ENCODE measurements at places on chromosomes 5 and 9.
A peak's percentile ranks its signal among the peaks of the same experiment; 100 is the strongest.

- DNase-seq = no peak
Measured at GRCh38 chr5:115374057-115374775, 77.8 kb upstream of the CCDC112 start.

DNA sequence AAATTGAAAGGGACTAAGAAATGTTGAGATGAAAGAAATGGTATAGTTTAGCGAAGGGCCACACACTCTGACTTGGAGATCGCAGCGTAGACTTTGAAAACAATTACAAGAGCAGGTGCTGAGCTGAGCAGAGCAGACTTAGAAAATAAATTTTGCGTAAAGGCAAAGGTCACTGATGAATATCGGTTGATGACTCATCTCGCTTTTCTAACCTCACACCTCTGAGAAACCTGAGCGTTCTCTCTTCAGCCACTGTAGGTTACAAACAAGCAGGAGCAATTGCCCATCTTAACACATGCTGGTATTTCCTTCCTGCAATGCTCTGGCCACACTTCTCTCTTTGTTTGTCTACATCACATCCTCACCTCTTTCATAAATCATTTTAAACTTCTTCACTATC, 190.6 kb upstream of the C9orf72 start:
- no peak for DNase-seq

DNA sequence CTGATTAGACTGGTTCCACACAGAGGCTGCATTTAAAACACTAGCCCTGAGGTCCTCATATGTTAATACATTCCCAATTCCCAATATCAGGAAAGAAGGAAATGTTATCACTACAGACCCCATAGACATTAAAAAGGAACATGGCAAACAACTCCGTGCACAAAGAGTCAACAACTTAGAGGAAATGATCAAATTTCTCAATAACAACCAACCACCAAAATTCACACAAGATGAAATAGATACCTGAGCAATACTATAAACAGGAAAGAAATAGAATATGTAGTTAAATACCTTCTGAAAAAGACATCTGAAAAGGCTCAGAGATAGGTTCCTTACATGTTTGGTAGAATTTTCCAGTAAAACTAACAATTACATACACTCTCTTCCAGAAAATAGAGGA, 28.9 kb downstream of the SEMA4D start:
- DNase-seq = no peak

DNA sequence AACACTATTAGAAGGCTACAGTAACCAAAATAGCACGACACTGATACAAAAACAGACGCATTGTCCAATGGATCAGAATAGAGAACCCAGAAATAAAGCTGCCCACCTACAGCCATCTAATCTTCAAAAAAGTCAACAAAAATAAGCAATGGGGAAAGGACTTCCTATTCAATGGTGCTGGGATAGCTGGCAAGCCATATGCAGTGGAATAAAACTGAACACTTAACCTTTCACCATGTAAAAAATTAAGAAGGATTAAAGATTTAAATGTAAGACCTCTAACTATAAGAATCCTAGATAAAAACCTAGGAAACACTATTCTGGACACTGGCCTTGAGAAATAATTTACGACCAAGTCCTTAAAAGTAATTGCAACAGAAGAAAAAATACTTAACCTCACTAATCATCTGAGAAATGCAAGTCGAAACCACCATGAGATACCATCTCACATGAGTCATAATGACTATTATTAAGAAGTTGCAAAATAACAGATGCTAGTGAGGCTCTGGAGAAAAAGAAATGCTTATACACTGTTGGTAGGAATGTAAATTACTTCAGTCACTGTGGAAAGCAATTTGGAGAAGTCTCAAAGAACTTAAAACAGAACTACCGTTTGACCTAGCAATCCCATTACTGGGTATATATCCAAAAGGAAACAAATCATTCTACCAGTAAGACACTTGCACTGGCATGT, 203.3 kb upstream of the CDH9 start:
- DNase-seq = peak; percentile 99

GRCh38 chr5:132298298-132299212, 4.4 kb downstream of the SLC22A4 start:
- DNase-seq = no peak

GRCh38 chr5:167908606-167909005, 382.8 kb upstream of the WWC1 start:
- no peak for DNase-seq

DNA sequence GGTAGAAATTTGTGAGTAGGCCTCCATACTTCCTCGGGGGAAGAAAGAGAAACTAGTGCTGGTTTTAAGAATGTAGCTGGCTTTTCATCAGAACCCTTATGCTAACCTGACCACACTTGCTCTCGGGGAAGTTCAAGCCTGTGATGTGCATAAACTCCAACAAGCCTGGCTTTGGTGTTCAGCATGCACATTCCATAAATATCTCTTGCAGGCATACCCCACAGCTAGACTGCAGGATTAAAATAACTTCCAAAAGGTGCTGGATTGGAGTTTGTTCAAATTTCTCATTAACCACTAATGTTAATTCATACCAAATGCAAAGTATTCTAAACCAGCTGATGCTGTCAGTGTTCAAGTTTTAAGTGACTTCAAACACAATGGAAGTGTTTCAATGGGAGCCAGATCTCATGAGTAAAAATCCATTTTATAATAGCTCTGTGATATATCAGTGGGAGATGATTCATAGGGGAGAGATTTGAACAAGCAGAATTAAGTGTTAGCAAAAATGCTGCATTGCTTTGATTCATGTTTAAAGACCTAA, 79.4 kb downstream of the NPR3 start:
- peak; percentile 89 for DNase-seq

GRCh38 chr5:34660444-34660843, 4.3 kb downstream of the RAI14 start:
- DNase-seq = peak; percentile 77

DNA sequence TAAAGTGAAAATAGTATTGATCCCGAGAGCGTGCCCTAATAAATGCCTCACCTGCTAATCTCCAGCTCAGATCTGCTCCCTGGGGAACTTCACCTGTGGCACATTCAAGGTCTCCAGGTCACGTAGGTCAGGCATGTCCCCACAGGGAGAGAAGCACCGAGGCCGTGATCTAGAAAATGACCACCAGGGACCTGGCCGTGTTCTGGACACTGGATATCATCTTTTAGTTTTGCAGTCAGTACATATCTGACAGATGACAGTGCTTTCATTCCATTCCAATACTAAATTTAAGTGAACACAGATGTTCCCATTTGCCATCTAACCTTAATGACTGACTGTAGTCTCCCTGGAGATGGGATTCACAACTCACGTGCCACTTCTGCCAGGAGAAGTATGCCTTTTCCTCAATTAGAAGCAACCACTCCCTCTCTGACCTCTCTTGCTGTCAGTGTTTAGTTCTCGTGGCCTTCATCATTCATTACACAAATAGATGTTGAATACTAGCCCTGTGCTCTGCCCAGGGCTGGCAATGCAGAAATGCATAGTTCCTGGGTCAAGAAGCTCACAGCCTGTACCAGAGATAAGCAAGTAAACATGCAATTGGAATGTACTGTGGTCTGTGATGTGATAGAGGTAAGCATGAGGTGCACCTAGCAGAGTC, 276.5 kb downstream of the NTRK2 start:
- DNase-seq = no peak

GRCh38 chr9:134063088-134063570, 4.7 kb downstream of the BRD3 start:
- DNase-seq = no peak

DNA sequence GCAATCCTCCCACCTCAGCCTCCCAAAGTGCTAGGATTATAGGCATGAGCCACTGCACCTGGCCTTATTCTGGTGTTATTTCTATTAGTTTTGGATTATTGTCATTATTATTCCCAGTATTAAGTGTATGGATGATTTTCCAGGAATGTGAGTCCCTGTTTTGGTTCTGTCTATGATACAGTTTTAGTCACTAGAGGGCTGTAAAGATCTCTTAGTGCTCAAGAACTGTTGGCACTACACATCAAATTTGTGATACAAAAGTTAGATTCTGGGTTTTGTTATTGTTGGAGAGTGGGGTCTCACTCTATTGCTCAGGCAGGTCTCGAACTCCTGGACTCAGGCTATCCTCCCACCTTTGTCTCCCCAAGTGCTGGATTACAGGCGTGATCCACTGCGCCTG, 12.1 kb downstream of the CCL28 start:
- DNase-seq = no peak

DNA sequence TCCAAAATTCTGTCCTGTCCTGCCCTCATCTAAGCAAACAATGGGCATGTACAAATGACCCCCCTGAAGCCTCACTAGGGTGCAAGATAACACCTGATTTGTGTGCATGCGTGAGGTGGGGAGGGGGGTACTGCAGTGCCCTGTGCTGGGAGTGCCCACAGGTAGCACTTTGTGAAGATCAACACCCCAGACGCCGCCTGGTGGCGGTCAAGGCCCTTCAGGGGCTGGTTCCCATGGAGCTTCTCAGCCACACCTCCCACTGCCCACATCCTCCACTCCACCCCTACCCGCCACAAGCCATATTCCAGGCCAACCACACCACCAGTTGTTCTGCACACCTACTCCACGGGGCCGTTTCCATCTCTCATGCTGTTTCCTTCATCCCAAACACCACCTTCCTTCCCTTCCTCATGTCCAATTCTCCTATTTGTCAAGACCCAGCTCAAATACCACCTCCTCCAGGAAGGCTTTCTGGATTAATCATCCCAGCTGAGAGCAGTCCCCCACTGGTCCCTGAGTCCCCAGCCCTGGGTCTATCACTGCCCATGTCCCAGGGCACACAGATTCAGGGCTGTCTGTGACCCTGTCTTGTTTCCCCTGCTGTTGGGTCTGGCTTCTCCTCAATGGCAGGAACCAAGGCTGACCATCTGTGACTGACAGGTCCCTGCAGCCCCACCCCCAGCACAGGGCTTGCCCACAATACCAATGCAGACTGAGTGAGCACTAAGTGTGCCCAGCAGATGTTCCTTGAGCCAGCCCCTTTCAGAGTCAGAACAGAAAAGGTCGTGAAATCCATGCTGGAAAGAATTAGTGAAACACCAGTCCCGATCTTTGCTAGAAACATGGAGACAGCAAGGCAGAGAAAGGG, 178.4 kb downstream of the PAX5 start:
- DNase-seq = no peak

- DNase-seq = no peak
Measured at GRCh38 chr5:167348980-167349379, 942.5 kb upstream of the WWC1 start.

GRCh38 chr5:119255571-119256356, 100.1 kb upstream of the TNFAIP8 start:
- no peak for DNase-seq

DNA sequence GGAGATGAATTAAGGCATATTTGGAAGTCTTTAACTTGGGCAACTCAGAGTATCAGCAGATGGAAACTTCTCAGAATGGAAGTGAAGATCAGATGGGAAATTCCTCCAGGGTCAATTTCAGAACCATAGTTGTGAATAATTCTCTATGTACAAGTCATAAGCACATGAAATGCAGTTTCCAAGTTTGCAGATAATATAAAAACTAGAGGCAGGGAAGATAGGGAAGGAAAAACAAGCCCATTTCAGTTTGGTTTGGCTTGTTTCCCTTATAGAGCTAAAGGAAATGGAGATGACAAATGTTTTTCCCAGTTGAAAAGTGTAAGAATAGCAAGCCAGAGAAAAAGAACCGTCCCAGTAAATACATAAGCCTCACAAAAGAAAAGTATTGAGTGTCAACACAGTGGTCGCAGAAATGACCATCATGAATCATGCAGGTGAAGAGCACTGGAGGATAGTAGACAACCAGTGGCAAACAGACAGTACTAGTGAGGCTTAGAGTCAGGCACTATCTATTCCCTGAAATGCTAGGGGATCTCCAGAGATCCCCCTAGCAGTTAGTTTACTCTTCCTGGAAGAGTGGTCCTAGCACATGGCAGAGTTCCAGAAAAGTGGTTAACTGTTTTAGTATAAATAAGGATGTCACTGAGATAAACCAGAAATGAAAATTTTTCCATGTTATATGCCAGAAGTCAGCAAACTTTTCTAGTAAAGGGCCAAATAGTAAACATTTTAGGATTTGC, 245.9 kb downstream of the SAXO1 start:
- DNase-seq = no peak

DNA sequence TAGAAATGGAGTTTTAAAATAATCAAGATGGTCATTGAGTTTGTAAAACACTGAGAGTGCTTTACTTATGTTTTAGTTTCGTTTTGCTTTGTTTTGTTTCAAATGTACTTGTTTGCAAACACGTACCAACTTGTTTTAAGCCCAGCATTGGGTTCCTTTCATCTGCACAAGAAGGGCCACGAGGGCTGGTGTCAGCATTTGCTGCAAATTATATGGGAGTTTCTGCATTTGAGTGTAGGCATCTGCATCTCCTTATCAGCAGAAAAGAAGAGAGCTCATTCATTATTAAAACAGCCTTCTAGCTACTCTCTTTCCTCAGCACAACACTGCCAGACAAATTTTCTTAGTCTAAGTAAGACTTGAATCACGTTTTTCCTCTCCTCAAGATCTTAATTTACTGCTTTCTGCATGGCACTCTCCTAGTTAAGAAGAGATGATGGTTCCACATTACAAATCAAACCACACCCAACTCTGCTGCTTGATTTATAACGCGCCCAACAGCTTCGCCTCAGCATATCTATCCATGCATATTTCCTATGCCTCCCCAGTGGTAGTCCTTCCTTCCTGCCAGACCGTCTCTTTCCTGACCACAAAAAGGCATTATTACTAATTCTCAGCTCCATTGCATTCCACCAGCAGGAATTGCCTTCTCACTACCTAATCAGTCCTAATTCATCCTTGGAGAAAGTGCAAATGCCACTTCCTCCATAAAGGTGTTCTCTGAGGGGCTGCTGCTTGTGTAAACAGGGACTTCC, 95.2 kb upstream of the CAST start:
- DNase-seq = peak; percentile 83
